ENCODE measurements at places on chromosomes 6 and 20. TPM values are rescaled to one million over a fixed set of nuclear protein-coding genes. Genes with fewer than 3 reads are reported as not detected.

Gene FRK
- not detected for total RNA-seq

Gene RAET1G
- not detected for total RNA-seq

Gene SMPDL3A
- total RNA-seq: not detected

Gene ADGB
- total RNA-seq: not detected

Gene WFDC8
- total RNA-seq: not detected

Gene MYB
- 4.7 TPM for total RNA-seq

DNA sequence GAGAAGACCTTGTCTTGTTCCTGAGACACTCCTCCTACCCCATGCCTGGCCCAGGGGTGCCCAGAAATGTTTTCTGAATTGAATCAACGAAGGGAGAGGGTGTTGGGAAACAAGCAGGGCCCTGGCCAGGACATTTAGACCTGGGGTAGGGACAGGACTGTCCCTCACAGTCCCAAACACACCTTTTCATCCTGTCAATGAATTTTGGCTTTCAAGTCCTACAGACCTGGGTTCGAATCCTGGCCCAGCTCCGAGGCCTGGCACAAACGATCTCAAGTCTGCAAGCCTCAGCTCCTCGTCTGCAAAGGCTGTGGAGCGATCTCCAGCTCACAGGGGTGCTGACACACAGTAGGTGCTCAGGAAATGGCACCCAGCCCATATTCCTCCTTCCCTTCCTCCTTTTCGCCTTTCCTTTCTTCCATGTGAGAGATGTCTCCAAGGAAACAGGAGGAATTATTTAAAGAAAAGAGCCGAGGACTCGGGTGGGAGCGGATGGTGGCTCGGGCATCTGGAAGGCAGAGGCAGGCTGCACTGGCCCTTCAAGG lies 7.3 kb upstream of the DLGAP4 start:
- no peak for DNase-seq

DNA sequence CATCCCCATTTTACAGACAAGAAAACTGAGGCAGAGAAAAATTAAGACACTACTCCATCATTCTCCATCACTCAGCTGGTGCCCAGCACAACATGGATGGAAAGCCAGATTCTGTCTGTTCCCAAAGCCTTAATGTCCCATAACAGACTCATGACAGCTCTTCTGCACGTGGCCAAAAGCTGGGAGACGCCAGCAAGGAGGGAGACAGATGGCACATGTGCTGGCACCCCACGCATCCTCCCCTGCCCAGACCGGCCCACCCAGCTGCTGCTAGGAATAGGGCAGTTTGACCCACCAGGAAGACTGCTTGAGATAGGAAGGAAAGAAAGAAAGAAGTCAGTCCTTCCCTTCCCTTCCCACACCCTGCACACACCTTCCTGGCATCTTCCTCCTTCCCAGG lies 96.3 kb downstream of the PREX1 start:
- DNase-seq: no peak
